ENCODE measurements at places on chromosomes 7 and 10.
A peak's percentile ranks its signal among the peaks of the same experiment; 100 is the strongest.

DNA sequence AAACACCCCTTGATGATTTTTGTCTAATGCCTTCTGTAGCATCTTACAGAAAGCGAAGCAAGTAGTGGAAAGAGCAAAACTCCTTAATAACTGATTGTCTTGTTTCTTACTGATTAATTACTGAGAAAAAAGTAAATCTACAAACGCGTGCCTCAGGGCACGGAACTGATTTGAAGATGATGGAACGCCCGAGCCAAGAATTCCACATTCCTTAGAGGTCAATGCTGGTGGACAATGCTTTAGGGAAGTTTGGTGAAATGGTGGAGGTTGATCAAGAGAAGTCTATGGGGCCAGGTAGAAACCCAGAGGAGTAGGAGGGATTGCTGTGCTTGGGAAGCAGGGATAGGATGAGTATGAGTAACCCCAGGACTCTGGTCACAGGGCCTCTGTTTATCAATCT lies 5.0 kb upstream of the SORBS1 start:
- H3K4me1 ChIP-seq, result peaks cover 5% of the 10 kb centered on the region
- no peaks in the 10 kb centered on the region for H3K36me3 ChIP-seq
- no peak overlapping the region for H3K27ac ChIP-seq
- no peak overlapping the region for H3K4me3 ChIP-seq

DNA sequence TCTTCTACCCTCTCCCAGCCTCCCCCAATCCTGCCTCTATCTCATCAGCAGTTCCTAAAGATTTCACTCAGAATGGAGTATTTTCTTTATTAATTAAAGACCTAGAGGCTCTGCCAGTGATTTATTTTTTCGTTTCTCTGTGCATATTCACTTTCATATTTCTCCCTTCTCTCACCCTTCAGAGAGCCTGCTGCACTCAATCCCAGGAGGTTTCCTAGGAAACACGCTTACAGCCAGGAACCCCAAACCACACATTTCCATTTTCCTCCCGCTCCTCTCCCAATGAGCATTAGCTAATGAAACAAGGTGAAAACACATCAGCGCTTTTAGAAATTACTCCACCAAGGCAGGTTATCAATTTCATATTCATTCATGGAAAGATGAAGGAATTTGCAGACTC lies 180.2 kb downstream of the FRMD4A start:
- H3K27me3 ChIP-seq, result peaks cover 2% of the 10 kb centered on the region
- no peak overlapping the region for H3K27ac ChIP-seq
- no peaks in the 10 kb centered on the region for H3K36me3 ChIP-seq

GRCh38 chr7:157003756-157004520 lies 6.5 kb downstream of the MNX1 start:
- no peak overlapping the region for H3K27ac ChIP-seq
- peaks cover 30% of the 10 kb centered on the region for H3K4me1 ChIP-seq
- H3K27me3 ChIP-seq, result peaks cover 81% of the 10 kb centered on the region
- no peak overlapping the region for H3K4me3 ChIP-seq

- no peak overlapping the region for H3K4me3 ChIP-seq
- H3K27ac ChIP-seq, result no peak overlapping the region
- no peak for DNase-seq
- H3K36me3 ChIP-seq, result no peaks in the 10 kb centered on the region
- H3K4me1 ChIP-seq, result peaks cover 5% of the 10 kb centered on the region
Measured at GRCh38 chr10:86018735-86019058, 347.9 kb downstream of the GRID1 start.

DNA sequence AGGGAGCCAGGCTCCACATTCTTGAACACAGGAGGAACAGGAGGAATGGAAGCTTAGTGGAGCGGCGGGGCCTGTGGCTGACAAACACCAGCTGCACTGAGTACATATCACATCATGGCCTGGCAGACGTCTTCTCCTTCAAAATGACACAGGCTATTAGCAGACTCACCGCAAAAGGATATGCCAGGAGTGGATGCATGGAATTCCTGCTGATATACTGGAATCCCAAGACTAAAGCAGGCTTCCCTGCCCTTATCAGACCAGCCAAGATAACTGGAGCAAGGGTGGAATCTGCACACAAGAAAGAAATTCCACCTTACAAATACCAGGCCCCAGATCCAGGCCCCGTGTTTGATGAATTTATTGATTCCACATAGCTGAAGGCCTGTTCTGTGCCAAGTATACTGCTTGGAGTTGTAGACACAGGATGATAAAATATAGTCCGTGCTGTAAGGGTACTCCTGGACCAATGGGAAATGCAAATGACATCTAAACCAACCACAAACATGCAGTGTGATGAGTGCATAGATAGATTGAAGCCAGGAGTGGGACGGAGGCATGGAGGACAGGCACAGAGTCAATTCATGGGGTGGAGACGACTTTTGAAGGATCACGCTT lies 480.5 kb upstream of the ZMIZ1 start:
- no peak overlapping the region for H3K4me3 ChIP-seq
- H3K4me1 ChIP-seq, result no peaks in the 10 kb centered on the region
- H3K27me3 ChIP-seq, result no peaks in the 10 kb centered on the region
- H3K27ac ChIP-seq, result no peak overlapping the region
- H3K36me3 ChIP-seq, result no peaks in the 10 kb centered on the region
- no peak for DNase-seq

DNA sequence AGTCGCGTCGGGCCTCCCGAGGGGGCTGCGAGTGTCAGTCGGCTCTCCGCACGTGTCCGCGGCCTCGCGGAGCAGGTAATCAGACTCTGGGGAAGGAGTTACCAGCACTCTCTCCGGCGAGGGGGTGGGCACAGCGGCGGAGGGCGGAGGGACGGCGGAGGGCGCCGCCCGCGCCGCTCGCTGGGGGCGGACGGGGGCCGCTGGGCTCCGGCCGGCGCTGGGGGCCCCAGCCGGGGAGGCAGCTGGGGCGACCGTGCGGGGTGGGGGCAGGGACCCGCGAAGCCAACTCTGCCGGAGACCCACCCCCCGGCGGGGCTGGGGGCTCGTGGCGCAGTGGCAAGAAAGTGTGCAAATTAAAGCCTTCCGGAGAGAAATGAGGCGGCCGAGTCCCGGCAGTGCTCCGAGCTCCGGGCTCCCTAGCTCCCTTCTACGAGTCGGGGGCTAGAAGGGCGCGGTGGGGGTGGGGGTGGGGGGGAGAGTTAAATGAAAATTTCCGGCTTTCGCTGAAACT lies at the start of gene CDK6:
Gene CDK6 (minus strand): TSS at position 85 of the 511 bp plus-strand sequence. CDS start 3,250 bp downstream, outside the sequence.
- peak; percentile 53 for DNase-seq
- H3K4me3 ChIP-seq, result peak within 1 kb of the TSS; percentile 92
- peaks cover 32% of the 10 kb centered on the region for H3K4me1 ChIP-seq
- no peaks in the 10 kb centered on the region for H3K36me3 ChIP-seq
- peak within 1 kb of the TSS; percentile 19 for H3K27ac ChIP-seq

DNA sequence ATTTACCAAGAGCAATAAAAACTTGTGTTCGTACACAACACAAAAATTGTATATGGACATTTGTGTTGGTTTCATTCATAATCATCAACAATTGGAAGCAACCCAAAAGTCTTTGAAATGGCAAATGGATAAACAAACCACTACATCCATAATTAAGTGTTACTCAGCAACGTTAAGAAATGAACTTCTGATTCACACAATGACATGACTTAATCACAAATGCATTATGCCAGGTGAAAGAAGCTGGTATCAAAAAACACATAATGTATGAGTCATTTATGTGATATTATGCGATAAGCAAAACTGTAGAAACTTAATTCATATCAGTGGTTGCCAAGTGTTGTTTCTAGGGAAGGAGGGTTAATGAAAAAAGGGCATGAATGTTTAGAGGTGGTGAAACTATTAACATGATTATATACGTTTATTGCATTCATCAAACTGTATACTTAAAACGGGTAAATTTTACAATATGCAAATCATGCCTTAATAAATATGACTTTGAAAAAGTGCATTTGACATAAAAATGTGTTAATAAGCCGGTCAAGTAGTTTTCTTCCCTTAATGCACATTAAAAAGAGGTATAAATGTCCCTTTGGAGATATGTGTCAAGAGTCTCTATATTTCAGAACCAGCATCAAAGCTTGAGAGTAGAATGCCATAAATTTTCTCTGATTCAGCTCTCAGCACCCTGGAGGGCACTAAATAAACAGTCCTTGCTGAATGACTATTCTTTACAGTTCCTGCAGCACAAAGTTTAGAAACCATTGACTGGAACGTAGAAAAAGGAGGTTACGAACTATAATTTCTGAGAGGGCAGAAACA lies 84.8 kb upstream of the GRM3 start:
- no peaks in the 10 kb centered on the region for H3K27me3 ChIP-seq
- no peak overlapping the region for H3K27ac ChIP-seq
- DNase-seq, result no peak
- no peaks in the 10 kb centered on the region for H3K4me1 ChIP-seq
- H3K36me3 ChIP-seq, result no peaks in the 10 kb centered on the region

DNA sequence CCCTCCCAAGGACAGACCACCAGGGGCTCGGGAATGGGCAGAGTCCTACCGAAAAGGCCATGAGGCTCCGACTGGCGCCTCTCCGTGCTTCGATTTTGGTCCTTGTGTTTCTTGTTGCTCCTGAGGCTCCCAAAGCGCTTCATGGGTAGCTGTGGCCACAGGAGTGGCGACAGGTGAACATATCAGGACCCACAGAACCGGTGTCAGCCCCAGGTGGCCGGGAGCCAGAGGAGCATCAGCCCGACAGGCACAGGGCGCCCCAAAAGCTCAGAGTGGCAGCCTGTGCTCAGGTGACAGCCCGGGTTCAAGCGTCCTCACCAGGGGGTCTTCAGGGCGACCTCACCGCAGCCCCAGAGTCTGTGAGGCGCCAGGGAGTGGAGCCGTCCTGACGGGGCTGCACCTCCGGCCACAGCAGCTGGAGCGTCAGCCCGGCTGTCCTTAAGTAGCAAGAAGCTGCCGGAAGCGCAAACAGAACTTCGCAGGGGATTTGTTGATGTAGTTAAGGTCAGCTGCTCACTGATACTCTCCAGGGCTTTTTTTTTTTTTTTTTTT lies 141.0 kb downstream of the PRKAG2 start:
- peaks cover 3% of the 10 kb centered on the region for H3K36me3 ChIP-seq
- H3K4me3 ChIP-seq, result no peak overlapping the region
- no peak overlapping the region for H3K27ac ChIP-seq

- DNase-seq, result no peak
- H3K4me3 ChIP-seq, result no peak overlapping the region
- peaks cover 6% of the 10 kb centered on the region for H3K27me3 ChIP-seq
- H3K4me1 ChIP-seq, result no peaks in the 10 kb centered on the region
Measured at GRCh38 chr7:45446195-45446944, 127.8 kb upstream of the ADCY1 start.

DNA sequence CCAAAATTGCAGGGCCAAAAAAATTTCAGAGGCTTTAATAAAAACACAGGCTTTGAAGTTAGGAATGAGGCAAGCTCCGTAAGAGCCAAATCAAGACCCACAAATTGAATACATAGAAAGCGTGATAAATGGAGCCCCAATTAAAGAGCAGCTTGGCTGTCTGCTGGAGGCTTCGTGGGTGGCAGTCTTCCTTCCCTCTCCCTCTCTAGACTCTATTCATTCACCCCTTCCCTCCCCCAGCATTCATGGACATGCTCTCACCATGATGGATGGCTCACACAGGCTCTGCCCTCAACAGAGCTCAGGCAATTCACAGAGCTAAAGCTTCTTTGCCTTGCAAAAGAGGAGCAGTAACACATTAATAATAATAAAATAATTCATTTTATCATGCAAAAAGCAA lies 214.1 kb downstream of the HERPUD2 start:
- no peak overlapping the region for H3K4me3 ChIP-seq
- DNase-seq, result no peak
- no peaks in the 10 kb centered on the region for H3K27me3 ChIP-seq
- no peak overlapping the region for H3K27ac ChIP-seq
- H3K4me1 ChIP-seq, result no peaks in the 10 kb centered on the region
- no peaks in the 10 kb centered on the region for H3K36me3 ChIP-seq

GRCh38 chr10:86961481-86962091 lies 3.2 kb downstream of the SNCG start:
- no peak overlapping the region for H3K27ac ChIP-seq
- peak; percentile 42 for DNase-seq
- H3K27me3 ChIP-seq, result no peaks in the 10 kb centered on the region
- peaks cover 39% of the 10 kb centered on the region for H3K4me1 ChIP-seq
- no peaks in the 10 kb centered on the region for H3K36me3 ChIP-seq

- H3K4me3 ChIP-seq, result no peak overlapping the region
- DNase-seq, result no peak
- no peaks in the 10 kb centered on the region for H3K27me3 ChIP-seq
Measured at GRCh38 chr7:39686261-39686924, 63.0 kb downstream of the RALA start.

GRCh38 chr7:92793656-92794205 lies 42.6 kb downstream of the CDK6 start:
- no peak overlapping the region for H3K4me3 ChIP-seq
- H3K4me1 ChIP-seq, result peaks cover 10% of the 10 kb centered on the region
- H3K36me3 ChIP-seq, result no peaks in the 10 kb centered on the region
- H3K27me3 ChIP-seq, result no peaks in the 10 kb centered on the region

GRCh38 chr10:13672548-13672947 lies 85.8 kb downstream of the PRPF18 start:
- no peak for DNase-seq
- H3K4me3 ChIP-seq, result no peak overlapping the region
- no peaks in the 10 kb centered on the region for H3K27me3 ChIP-seq

DNA sequence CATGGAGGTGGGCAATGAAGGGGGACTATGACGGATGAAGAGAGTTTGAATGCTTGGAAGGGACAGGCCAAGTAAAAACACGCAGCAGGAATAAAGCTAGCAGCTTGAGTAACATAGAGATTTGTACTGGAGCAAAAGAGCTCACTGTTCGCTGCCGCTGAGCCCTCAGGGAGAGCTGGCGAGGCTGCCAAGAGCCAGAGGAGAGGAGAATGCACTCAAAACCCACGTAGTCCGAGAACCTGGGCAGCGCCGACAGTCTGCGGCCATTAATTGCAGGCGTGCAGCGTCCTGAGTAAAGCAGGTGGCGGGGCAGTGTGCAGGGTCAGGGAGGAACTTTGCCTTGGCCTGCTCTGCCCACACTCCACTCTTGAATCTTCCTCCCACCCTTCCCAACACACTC lies 68.2 kb downstream of the SLC37A3 start:
- H3K36me3 ChIP-seq, result peaks cover 9% of the 10 kb centered on the region
- no peak for DNase-seq
- H3K27ac ChIP-seq, result no peak overlapping the region
- H3K27me3 ChIP-seq, result no peaks in the 10 kb centered on the region
- H3K4me1 ChIP-seq, result peaks cover 10% of the 10 kb centered on the region

GRCh38 chr10:130387936-130388580 lies 251.9 kb downstream of the GLRX3 start:
- peaks cover 2% of the 10 kb centered on the region for H3K27me3 ChIP-seq
- H3K4me3 ChIP-seq, result no peak overlapping the region
- H3K27ac ChIP-seq, result no peak overlapping the region
- no peaks in the 10 kb centered on the region for H3K36me3 ChIP-seq
- no peaks in the 10 kb centered on the region for H3K4me1 ChIP-seq

DNA sequence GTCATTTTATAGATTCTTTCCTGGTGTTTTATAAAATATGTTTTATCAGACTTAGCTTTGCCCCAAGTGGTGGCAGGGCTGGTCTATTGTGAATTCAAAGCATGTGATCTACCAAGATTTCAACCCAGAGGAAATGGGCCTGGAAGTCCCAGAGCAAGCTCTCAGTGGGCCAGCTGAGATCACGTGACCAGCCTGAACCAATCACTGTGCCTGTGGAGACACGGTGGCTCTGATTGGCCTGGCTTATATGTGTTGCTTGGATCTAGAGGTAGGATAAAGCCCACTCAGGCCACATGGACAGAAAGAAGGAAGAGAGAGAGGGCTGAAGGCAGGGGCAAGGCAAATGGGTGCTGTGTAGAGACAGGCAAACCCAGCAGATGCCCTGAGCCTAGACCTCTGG lies 65.5 kb upstream of the GATA3 start:
- H3K27ac ChIP-seq, result no peak overlapping the region
- no peaks in the 10 kb centered on the region for H3K27me3 ChIP-seq
- no peak overlapping the region for H3K4me3 ChIP-seq
- no peak for DNase-seq
